Non-pigmented ciliary epithelial cell (primary cell): ENCODE measurements at places on chromosomes 7 and 10.
A peak's percentile ranks its signal among the peaks of the same experiment; 100 is the strongest.

- no peak for DNase-seq
These were observed 890 bp downstream of the ZFYVE27 start for GRCh38 chr10:97737770-97738265.

DNA sequence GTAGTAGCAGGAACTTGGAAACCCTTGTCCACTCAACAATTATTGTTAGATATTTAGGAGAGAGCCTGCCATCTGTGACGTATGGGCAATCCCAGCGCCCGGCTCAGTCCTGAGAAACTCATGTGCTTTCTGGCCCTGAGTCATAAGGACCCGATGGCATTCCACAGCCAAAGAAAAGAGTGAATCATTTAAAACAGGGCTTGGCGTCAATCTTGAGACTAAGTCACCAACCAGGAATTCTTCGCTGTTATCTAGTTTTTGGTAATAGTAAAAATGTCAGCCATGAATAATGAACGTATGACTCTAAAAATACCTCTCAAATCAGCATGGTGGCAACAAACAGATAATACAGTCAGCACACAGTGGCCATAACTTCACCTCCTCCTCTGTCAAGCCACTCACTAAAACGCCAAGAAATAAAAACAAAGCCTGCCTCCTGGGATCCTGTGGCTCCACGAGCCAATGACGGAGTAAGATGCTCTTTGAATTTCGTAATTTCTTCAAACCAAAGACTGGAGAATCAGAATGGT is 140.8 kb downstream of the ADAM12 start:
- peak; percentile 98 for DNase-seq

DNA sequence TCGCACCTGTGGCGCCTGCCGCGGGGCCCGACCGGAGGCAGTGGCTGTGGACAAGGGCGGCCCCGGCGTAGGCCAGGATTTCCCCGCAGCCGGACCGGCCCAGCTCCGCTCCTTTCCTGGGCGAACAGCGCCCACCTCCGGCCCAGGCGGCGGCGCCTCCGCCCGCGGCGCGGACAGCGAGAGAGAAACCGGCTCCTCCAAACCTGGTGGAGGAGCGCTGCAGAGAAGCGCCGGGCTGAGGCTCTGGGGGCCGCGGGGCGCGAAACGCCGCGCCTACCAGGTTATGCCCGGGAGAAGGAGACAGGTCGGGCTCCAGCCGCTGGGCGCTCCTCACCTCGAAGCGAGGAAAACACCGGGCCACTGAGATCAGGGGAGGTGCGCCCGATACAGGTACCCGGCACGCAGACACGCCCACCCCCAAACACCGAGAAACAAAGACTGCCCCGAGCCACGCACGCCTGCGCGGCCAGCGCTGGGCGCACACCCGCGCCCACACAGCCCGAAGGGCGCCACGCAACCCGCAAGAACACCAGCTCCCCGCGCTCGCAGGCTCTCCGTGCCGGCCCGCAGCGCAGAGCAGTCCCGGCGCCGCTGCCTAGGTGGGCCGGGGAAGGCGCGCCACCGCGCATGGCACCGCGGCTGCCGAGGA is 3.3 kb downstream of the GRID1 start:
- no peak for DNase-seq

DNA sequence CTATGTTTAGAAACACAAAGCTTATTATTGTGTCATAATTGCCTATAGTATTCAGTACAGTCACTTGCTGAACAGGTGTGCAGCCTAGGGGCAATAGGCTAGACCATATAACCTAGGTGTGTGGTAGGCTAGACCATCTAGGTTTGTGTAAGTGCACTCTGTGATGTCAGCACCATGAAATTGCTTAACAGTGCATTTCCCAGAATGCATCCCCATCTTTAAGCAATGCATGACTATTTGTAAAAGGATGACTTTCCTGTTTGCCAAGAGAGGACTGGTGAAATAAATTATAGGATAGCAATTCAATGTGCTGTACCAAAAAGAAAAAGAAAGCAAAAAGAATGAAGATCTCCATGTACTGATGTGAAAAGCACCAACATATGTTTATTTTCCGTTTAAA is 288.7 kb upstream of the AUTS2 start:
- DNase-seq: no peak

DNA sequence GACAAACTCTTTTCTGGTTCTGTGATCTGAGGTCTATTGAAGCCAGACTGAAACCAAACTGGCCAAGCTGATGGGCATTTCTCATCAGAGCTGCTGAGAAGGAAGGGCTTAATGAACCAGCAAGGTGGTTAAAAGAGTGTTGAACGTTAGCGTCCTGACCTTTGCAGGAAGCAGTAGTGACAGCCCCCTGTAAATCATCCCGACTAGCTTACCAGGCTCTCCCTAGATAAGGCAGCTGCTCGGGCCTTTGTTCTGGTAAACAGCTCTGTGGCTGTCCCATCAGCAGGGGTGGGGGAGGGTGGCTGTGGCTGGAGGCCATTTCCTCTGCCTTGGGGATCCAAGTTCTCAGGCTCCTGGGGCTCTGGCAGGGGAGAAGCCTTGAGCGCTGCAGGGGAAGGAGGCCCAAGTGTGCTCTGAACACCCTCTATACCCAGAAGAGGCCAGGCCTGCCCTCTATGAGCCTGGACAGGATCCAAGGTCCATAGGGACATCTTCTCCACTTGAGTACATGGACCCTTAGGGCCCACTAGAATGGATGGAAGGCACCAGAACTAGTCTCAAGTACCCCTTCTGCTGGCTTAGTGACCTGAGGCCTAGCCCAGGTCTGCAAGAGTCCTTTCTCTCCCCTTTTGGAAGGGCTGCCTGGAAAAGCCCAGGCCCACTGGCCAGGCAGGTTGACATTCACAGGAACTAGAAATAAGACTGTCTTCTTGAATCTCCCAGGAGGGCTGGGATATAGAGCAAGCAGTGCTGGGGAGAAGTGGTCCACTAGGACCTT is 134.6 kb downstream of the ARHGAP22 start:
- no peak for DNase-seq

GRCh38 chr10:12788277-12788676 is 213.2 kb downstream of the CCDC3 start:
- no peak for DNase-seq

DNA sequence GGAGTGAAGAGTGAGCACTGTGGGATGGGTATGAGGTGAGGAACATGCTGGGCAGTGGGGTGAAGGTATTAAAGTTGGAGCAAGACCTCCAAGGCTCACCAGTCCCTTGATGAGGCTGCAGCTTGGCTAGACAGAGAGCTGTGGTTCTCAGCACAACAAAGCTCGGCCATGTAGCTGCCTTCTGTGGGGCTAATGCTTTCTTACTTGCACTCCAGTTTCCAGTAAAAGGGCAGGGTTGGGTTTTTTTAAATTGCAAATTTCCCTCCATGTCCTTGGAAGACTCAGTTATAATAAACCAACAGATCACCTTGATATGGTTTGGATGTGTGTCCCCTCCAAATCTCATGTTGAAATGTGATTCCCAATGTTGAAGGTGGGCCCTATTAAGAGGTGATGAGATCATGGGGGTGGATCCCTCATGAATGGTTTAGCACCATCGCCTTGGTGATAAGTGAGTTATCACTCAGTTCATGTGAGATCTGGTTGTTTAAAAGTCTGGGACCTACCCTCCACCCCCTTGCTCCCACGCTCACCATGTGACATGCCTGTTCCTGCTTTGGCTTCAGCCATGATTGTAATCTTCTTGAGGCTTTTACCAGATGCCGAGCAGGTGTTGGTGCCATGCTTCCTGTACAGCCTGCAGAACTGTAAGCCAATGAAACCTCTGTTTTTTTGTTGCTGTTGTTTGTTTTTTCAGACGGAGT is 55.9 kb downstream of the ATXN7L1 start:
- DNase-seq: no peak

DNA sequence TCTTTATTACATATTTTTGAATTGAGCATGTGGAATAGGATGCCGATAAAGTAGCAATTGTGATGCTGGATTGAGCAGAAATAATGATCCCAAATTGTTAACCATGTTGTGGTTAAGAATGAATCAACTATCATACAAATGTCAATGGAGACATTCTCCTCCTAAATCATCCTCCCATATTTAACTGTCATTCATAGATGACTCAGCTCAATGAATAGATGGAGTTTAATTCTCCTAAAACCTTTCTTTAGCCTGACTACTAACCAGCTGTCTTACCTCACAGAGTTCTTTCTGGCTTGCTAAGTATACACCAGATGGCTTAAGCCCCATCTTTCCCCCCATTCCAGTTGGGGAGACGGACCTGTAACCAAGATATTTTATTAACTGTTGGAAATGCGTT is 23.4 kb upstream of the NPS start:
- DNase-seq: no peak

- no peak for DNase-seq
These were observed 221.9 kb upstream of the INHBA start for GRCh38 chr7:41924796-41925195.

GRCh38 chr10:45417746-45418145 is 43.7 kb downstream of the ALOX5 start:
- DNase-seq: no peak

DNA sequence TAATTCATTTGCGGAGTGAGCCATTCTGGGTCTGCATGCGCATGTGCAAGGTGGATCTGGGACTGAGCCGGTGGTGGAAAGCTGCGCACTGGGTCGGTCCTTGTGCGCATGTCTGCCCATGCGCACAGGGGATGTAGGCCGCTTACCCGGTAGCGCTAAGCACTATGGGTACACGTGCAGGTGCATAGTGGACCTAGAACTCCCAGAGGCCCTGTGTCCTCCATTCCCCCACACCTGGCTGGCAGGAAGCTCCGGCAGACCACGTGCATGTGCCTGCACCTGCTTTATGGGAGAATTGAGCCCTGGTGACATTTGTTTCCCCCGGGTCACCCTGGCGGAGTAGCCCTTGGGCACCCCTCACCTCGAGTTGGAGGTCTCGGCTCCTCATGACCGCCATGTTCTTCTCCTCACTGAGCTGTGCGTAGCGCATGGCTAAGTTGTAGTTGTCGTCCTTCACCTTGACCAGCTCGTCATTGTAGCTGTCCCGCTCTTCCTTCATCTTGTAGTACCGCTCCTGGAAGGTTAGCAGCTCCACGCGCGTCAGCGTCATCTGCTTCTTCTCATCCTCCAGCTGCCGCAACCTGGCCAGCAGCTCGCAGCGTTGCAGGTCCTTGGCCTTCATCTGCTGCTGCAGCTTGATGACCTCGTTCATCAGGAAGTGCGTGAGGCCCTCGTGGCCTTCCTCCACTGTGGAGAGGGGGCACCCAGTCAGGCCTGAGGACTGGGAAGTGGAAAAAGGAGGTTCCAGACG is 99.6 kb downstream of the CARD11 start:
- no peak for DNase-seq

- DNase-seq: no peak
These were observed 730.0 kb upstream of the SORCS1 start for GRCh38 chr10:107894516-107894915.

DNA sequence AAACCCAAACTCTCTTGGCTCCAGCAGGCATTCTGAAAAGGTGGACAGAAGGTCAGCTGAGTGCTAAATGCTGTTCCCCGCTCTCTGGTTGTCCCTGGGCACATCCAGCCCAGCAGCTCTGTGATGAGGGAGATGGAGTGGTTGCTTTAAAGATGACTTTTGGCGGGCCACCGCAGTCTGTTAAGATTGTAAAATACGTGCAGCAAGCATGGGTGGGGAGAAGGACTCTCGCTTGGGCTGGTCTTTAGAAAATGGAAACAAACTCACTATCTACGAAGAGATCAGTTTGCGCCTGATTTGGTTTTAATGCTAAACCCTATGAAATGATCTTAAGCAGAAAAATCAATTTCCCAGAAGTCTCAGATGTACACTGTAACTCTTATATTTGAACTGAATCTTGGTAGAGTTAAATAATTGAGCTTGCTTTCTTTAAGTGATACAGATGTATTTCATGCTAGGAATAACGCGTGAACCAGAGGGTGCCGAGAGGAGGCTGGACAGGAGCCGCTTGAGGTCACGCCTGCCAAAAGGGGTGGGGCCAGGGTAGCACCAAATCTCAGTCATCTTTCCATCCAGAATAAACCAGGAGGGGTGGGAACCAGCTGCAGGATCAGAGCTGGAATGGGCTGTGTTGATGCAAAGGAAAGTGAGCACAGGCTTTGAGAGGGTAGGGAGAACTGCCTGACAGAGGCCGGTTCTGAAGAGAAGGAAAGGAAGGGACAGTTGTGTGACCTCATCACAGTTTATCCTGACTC is 170.2 kb upstream of the MKI67 start:
- DNase-seq: no peak

DNA sequence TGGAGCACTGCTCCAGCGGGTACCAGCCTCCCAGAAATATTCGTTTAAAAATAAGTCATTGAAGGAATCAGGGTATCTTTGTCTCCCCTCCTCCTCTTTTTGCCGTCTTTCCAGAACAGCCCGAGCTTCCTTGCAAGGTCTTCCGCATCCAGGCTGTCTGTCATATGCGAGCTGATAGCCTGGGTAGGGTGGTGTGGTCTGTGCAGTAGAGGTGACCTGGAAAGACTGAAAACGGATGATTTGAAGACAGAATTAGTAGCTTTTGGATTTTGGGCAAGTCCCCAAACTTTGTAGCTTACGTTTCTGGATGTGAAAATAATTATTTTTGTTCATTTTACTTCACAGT is 480 bp downstream of the VPS50 start:
- DNase-seq: no peak

DNA sequence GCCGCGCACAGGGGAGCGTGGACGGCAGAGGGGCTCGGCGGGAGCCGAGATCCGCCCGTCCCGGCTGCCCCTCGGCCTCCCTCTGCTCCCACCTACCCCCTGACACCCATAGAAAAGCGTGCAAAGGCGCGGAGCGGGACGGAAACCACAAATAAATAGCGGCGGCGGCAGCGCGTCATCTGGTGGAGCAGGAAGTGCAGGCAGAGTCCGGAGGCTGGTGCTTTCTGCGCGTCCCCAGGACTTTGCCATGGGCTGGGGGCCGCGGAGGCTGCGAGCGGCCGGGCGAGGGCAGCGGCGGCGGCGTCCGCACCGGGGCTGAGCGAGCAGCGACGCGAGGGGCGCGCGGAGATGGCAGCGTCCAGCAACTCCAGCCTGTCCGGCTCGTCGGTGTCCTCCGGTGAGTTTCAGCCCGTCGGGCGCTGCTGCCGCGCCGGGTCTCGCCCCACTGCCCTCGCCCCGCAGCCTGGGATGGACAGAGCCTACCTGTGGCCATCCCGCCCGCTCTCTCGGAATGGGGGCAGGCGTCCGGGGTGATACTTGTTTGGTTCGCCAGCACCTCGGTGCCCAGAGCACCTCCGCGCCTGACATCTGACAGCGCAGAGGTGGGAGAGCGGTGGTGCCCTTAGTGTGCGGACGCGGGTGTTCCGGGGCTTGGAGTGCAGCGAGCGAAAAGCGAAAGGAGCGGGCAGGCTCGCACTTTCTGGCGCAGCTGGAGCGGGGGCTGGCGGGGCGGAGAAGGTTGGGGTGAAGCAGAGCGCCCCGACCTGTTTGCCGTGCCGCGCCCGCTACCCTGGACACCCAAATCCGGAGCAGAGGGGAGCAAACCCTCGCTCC is at the start of gene CHN2:
TSS of gene CHN2 (plus strand) at position 182 of the 834 bp plus-strand sequence.
- no peak for DNase-seq

- DNase-seq: no peak
These were observed 11.5 kb downstream of the LIPJ start for GRCh38 chr10:88598055-88598454.
